ENCODE measurements at places on chromosomes 16 and 17.

- DNase-seq = peak; percentile 64
Observed at GRCh38 chr16:70745536-70746025, 55.4 kb downstream of the VAC14 start.

DNA sequence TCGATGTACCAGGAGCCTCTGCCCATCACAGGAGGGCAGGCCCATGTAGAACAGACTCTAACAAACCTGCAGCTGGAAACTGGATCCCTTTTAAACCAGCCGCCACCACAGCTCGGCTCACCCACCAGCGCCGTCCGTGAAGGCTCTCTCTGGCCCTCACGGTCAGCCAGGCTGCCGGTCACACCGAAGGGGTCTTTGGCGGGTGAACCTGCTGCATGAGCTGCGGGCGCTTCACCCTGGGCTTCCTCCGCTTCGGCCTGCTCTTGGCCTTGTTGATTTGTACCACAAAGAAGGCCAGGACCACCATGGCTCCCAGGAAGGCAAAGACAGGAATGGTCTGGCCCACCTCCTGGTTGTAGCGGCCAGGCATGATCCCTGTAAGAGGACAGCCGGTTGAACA is 11.7 kb upstream of the SLC38A8 start:
- DNase-seq = no peak

DNA sequence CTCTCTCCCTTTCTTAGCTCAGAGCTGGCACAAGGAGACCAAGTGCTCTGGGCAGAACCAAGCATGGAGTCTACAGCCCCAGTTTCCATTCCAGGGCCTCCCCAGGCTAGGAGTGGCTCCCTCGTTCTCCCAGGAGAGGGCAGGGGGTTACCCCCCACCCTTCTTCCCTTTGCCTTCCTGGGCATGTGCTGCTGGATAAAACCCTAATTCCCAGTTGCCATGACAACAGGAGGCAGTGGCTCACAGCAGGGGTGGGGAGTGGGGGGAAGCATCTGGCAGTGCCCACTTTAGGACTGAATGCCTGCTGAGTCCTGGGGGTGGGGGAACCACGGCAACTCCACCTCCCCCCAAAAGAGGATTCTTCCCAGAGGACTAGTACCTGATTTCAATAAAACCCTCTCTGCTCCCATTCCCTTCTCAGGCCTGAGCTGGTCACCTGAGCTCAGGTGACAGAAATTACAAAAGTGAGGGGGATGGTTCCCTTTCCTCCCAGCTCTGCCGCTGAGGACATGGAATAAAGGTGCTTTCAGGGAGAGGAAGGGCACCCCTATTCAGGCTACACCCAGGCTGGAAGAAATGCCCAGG is 1.8 kb downstream of the MPP2 start:
- no peak for DNase-seq

- peak; percentile 83 for DNase-seq
Observed at GRCh38 chr17:3506054-3506453, 30.3 kb downstream of the ASPA start.

- DNase-seq = no peak
Observed at GRCh38 chr17:43094129-43094835, 30.9 kb downstream of the BRCA1 start.

GRCh38 chr17:74180336-74180735 is 23.1 kb upstream of the RPL38 start:
- no peak for DNase-seq

All from left lobe of liver (tissue), 2 donors.